ENCODE measurements at places on chromosomes 1 and 21. TPM values are rescaled to one million over a fixed set of nuclear protein-coding genes. Genes with fewer than 3 reads are reported as not detected.

The IFI16 gene
- total RNA-seq = 65.6 TPM

The CSF3R gene
- not detected for total RNA-seq

The LENEP gene
- not detected for total RNA-seq

The BCAN gene
- not detected for total RNA-seq

The SMIM12 gene
- 12.5 TPM for total RNA-seq

The THBS3 gene
- 25.4 TPM for total RNA-seq

The MYOG gene
- total RNA-seq = not detected

DNA sequence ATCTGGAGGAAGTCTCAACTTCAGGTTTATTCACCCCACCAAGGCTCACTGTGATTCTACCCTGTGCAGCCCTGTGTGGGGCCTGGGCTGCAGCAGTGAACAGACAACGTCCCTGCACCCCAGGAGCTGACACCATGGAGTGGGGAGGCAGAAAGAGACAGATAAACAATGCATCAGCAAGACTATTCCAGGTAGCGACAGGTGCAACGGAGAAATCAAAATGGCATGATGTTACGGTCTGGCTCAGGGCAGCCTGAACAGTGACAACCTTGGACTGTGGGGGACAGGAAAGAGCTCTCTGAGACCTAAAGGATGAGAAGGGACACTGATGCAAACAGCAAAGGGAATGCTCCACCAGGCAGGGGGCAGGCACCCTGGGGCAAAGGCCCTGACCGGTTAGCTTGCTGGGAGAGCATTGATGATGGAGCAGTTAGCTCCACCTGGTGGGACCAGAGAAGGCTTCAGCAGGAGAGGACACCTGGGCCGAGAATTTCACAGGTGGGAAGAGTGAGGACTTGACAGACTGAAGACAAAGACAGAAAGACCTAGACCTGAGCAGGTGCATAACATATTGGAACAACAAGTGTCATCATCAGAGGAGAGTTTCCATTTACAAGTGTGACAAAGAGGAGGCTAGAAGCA, 589.9 kb downstream of the MATN1 start:
- no peak for DNase-seq

GRCh38 chr1:15656464-15656863, 27.7 kb upstream of the PLEKHM2 start:
- DNase-seq = no peak

DNA sequence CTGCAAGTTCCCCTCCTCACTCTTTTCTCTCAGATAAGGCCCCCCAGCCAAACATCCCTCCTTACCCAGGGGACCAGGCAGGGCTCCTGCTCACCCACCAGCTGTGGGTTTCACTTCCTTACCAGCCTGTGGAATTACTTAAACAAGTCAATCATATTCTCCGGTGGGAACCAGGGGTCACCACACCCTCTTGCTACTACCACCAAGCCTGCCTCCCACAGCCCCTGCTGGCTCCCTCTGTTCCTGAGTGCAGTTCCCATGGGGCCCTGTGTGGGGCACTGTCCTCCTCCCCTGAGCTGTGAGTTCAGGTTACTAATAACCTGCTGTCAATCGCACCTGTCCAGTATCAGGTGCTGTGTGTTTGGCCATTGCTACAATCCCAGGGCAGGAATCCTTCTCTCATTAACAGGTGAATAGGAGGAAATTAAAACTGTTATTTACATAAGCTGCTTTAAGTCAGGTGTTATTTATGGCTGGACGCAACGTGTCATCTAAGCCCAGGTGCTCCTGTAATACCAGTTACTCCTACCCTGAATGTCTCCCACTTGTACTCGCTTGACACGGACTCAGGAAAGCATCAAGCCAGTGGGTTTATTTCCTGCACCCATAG, 53.1 kb upstream of the LBR start:
- peak; percentile 75 for DNase-seq

- peak; percentile 65 for DNase-seq
Observed at GRCh38 chr1:14970115-14970798, 183.3 kb upstream of the TMEM51 start.

DNA sequence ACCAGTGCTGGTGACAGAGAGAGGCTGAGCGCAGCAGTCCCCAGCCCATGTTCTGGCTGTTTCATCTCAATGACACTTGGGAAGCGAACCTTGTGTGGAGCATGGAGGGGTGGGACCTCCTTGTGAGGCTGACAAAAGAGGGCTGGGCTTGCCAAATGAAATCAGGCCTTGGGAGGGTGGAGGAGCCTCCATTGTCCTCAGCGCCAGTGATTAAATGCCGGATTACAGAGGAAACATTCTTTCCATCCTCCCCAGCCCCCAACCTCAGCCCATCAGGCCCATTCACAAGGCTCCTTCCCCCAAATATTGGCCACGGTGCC, 63.3 kb upstream of the PAXBP1 start:
- DNase-seq = no peak

DNA sequence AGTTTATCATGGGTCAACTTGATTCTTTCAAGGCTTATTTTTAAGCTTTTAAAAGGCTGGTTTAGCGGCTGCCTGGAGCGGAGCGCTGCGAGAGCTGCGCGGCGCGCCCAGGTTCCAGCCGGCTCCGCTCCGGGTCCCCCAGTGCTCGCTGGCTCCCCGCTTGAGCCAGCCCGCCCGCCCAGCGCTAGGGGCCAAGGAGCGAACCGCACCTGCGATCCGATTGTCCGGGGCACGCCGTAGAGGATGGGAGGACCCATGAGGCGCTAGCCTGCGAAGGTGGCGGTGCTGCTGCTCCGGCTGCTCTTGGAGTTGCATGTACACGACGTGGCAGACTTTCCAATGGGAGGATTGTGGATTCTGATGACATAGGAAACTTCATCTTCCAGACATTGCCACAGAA, 9.9 kb upstream of the CFHR4 start:
- no peak for DNase-seq
